ENCODE measurements at places on chromosomes 3 and 15.

DNA sequence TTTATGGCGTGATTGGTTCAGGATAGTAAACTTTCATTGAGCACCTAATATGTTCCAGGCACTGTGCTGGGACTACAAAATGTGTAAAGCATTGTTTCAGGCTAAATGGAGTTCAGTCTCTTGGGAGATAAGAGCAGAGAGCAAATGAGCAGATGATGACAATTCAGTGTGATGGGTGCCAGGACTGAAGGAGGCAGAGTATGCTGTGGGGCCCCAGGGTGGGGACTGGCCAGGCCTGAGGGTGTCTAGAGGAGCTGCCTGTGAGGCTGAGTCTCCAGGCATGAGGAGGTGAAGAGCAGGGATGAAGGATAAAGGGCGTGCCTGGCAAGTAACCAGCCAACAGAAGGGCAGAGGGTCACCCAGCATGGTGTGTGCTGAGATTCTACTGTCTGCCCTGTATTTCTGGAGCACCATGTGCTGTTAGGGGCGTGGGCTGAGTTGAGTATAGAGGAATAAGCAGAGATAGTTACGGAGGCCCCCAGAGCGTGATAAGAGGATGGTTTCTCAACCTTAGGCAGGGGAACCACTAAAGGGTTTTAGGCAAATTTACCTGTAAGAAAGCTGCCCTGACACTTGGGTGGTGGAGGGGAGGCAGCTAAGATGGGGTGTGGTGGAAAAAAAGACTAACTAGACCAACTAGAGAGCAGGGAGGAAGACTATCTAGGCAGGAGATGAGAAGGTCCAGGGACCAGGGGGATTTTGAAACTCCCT, 38.5 kb downstream of the EPHB1 start:
- DNase-seq, result no peak

DNA sequence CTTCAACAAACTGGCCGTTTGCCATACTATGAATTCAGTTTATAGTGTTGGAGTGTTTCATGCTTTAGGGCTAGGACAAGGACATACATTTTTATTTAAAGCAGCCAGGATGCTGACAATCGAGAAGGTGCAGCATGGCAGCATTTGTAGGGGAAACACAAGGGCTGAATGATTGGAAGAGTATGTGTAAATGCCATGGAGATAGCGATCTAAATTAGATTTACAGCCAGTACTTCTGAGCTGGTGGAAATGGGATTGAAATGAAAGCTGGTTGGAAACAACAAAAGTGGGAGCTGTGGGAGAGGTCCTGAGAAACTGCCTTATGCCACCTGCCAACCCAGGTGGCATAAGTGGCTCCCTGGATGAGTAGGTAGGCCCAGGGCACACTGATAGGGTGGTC, 209.9 kb upstream of the MRPL3 start:
- no peak for DNase-seq

GRCh38 chr3:68363796-68364195, 568.6 kb downstream of the TAFA4 start:
- no peak for DNase-seq

DNA sequence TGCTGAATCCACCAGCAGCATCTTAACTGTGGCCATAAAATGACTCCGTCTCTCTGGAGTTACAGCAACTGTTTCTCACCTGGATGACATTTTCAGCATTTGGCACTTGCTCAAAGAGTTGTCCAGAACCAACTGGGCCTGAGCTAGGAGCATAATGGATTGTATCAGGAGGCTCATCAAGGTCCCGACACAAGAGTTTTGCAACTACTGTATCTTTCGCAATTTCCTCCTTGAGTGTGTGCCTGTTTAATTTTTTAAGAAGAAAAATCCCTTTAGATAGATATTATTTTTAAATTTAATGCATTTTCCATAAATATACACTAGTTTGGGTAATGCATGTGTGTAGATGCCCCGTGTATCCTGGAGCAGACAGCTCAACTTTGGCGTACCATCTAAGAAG, 44.3 kb upstream of the C3orf49 start:
- no peak for DNase-seq

- no peak for DNase-seq
Observed at GRCh38 chr3:117814975-117815374, 1105.4 kb downstream of the TUSC7 start.

- no peak for DNase-seq
Observed at GRCh38 chr3:58266577-58266976, 29.0 kb downstream of the ABHD6 start.

- DNase-seq, result no peak
Observed at GRCh38 chr3:188842639-188843038, 329.1 kb upstream of the TPRG1 start.

DNA sequence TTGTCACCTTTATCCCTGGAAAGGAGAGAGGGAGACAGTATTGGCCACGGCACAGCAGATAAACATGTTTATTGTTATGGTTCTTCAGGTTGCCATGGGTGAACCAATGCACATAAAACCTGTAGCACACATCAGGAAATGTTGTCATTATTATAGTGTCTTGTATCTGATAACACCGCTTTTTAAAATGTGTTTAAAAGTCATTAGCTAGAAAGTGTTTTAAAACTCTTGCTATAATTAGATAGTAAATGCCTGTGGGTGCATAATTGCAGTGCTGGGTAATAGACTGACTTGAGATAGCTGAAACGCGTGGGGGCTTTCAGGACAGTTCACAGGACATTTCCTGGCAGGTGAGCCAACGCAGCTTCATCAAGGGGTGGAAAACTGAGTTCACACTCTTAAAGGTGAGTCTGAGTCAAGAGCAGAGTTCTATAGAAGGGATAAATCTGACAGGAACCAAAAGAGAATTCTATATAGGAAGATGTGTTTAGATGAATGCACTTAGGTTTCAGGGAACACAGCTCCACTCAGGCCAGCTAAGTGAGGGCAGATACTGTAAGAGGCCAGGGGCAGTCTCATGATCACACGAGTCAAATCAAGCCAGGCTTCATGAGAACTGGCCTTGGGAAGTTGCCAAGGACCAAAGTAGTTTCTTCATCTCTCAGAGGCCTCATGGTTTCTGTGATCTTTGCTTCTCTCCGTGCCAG, 35.6 kb upstream of the PPP4R2 start:
- DNase-seq, result no peak

DNA sequence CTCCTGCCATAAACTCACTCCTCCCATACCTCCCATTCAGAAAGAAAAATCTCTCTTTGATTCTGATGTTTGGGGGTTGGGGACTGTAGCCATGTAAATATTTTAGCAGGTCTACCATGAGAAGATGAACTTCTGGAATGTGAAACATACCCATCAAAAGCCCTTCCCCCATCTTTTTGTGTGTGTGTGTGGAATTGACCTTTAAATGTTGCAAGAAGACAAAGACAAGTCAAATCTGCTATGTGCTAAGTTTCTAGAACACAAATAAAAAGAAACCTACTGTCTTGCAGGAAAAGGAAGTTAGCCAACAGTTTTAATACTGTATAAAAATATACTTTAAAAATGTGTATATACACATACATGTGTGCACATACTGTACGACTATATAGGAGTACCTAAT, 29.7 kb upstream of the USP50 start:
- DNase-seq, result no peak

GRCh38 chr3:127114337-127115070, 78.4 kb upstream of the PRR23E start:
- DNase-seq, result no peak

DNA sequence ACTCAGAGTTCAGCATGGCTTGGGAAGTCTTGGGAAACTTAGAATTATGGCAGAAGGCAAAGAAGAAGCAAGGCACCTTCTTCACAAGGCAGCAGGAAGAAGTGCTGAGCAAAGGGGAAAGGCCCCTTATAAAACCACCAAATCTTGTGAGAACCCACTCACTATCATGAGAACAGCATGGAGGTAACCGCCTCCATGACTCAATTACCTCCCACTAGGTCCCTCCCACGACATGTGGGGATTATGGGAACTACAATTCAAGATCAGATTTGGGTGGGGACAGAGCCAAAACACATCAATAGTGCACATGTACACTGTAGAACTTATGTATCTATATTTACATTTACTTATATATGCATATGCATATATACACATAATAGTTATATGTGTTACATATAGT, 565.3 kb upstream of the NR2F2 start:
- DNase-seq, result no peak

- peak; percentile 55 for DNase-seq
Observed at GRCh38 chr3:196837819-196838420, 29.8 kb upstream of the SENP5 start.

GRCh38 chr3:99505646-99506269, 132.6 kb upstream of the COL8A1 start:
- DNase-seq, result peak; percentile 25

GRCh38 chr15:65263313-65263712, 23.4 kb downstream of the PARP16 start:
- DNase-seq, result no peak

DNA sequence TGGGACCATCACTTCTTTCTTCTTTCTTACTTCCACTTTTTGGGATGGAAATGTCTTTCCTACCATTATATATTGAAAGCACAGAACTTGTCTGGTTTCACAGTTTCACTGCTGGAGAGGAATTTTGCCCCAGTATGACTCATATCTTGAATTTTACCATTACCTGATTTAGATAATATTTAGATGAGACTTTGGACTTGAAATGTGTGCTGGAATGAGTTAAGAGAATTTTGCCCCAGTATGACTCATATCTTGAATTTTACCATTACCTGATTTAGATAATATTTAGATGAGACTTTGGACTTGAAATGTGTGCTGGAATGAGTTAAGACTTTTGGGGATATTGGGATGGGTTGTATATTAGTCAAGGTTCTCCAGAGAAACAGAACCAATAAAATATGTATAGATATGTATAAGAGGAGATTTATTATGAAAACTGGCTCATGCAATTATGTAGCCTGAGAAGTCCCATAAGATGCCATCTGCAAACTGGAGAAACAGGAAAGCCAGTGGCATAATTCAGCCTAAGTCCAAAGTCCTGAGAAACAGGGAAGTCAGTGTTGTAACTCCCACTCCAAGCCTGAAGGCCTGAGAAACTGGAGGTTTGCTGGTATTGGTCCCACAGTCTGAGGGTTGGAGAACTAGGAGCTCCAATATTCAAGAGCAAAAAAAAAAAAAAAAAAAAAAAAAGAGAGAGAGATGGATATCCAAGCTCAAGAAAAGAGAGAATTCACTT, 1029.2 kb downstream of the EPHA3 start:
- DNase-seq, result no peak

- DNase-seq, result no peak
Observed at GRCh38 chr15:96385195-96385594, 54.7 kb downstream of the NR2F2 start.

- no peak for DNase-seq
Observed at GRCh38 chr3:123392871-123393620, 55.8 kb downstream of the ADCY5 start.

DNA sequence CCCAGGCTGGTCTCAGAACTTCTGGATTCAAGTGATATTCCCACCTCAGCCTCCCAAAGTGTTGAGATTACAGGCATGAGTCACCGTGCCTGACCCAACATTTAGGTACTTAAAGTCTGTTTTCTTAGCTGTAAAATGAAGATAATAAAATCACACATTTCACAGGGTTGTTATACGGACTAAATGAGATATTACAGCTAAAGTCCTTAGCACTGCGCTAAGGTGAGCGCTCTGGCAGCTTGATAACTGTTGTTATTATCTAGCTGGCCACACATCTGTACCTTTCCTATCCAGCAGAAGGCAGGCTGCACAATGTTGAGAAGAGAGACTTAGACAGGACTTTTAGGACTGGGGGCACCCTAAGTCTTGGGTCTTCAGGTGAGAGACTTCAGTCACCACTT, 2.7 kb upstream of the LIPH start:
- DNase-seq, result no peak

DNA sequence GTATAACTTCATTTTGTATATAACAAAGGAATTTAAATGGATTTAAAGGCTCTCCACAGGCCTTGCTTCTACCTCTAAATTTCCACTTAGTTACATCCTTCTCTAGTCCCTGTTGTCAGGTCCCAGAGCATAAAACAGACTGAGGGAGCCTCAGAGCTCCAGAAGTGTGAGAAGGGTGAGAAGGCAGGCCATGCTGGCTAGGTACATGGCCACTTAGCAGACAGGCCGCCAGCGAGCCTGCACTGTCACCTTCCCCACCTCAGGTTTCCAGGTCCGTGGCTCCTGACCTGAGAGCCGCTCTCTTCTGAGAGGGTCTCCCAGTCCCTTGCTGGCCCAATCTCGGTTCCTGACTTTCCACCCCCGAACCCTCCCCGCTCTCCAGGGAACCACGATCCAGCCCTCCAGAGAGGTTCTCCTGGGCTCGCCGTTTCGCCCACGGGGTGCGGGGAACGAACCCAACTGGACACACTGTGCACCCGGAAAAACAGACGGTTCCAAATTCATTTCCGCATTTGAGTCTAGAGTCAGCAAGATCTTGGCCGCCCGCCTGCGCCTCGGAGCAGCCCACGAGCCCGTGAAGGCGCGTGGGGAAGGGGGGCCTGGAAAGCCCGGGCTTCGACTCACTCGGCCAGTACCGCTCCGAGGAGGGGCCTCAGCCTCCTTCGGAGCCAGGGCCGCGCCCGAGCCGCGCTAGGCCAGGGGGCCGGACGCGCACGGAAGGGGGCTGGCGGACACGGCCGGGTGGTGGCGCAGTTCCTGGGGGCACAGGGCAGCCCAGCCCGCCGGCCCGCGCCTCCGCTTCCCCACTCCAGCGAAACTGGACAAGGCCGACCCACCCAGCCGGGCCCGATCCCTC, 16.7 kb upstream of the SOX2 start:
- DNase-seq, result no peak

GRCh38 chr3:14503033-14503705, 37.0 kb downstream of the GRIP2 start:
- no peak for DNase-seq

GRCh38 chr15:43276563-43277200, 10.0 kb upstream of the TGM5 start:
- no peak for DNase-seq

- DNase-seq, result no peak
Observed at GRCh38 chr3:48826451-48826850, 21.2 kb downstream of the PRKAR2A start.

GRCh38 chr3:122627301-122627700, 49.9 kb downstream of the PARP15 start:
- DNase-seq, result no peak

DNA sequence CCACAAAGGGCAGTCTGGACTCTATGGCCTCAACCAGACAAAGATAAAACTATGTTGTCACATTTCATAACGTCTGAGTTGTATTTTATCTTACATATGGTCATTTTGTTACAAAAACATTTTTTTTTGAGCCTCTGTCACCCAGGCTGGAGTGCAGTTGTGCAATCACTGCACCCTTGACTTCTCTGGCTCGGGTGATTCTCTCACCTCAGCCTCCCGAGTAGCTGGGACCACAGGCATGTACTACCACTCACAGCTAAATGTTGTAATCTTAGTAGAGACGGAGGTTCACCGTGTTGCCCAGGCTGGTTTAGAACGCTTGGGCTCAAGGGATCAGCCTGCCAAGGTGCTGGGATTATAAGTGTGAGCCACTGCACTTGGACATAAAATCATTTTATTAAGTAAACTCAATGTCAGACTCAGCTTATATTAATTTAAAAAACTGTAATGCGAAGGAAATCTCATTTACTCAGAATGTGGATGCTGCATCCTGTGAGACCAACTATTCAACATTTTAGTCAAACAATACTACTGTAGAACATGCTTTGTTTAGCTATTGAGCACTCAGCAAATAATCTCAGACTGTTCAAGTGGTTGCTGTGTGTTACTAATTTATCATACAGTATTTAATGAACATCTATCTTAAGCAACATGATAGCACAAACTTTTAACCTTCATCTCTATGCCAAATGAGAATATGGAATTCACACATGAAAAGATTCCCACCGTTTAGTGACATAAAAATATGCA, 209.2 kb downstream of the TBL1XR1 start:
- no peak for DNase-seq

GRCh38 chr3:150077581-150078247, 107.0 kb upstream of the PFN2 start:
- no peak for DNase-seq
